ENCODE measurements at places on chromosomes 3 and 15. TPM values are rescaled to one million over a fixed set of nuclear protein-coding genes. Genes with fewer than 3 reads are reported as not detected.

NANOGP8 gene
- total RNA-seq: not detected

GRCh38 chr3:44762170-44762677 lies 630 bp downstream of the KIF15 start:
- no peak for DNase-seq

DNA sequence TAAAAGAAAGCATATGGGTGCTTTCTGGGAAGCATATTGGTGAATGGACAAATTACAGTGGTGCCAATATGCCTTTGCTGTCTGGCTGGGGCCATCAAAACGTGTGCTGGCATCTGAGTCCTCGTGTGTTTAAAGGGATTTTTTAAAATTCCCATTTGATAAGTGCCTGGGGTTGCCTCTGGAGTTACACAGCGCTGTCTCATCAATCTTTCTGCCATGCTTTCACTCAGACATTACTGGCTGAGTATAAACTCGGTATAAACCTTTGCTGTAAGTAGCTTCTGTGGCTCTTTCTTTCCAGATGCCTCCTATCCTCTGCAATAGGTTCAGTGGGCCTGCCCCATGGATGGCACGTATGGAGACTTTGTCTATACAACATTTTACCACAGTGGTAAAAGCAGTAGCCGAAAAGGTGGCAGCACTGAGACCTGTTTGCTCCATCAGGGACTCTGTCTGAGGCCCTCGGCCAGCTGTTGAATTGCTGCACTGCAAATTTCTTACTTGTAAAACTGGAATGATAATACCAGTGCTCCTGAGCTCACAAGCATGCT lies 195.5 kb downstream of the LPP start:
- DNase-seq: no peak

ISLR gene
- total RNA-seq: 0.12 TPM

DNA sequence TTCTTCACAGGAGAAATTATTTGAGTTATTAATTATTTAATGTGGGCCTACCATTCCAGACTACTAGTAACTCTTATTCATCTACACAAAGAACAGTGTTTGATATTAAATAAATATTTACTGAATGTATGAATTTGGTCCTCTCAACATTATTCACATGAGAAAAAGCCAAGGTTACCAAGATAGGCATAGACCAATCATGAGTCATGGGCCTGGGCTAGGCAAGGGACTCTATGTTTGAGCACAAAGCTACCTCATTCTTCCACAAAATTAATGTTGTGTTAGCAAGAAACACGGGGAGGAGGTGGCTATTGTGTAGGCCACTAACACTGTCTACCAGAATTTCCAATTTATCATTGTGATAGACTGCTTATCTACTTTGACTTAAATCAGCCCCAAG lies 115.7 kb downstream of the SERPINI1 start:
- DNase-seq: no peak

CHRFAM7A gene
- total RNA-seq: 0.92 TPM

GRCh38 chr3:186551387-186551786 lies 7.2 kb upstream of the CRYGS start:
- no peak for DNase-seq

- no peak for DNase-seq
Measured at GRCh38 chr3:188488801-188489200, 334.8 kb downstream of the LPP start.

GRCh38 chr15:63822580-63822979 lies 11.2 kb downstream of the HERC1 start:
- no peak for DNase-seq

GRCh38 chr15:49900006-49900902 lies 218.8 kb downstream of the ATP8B4 start:
- no peak for DNase-seq

DNA sequence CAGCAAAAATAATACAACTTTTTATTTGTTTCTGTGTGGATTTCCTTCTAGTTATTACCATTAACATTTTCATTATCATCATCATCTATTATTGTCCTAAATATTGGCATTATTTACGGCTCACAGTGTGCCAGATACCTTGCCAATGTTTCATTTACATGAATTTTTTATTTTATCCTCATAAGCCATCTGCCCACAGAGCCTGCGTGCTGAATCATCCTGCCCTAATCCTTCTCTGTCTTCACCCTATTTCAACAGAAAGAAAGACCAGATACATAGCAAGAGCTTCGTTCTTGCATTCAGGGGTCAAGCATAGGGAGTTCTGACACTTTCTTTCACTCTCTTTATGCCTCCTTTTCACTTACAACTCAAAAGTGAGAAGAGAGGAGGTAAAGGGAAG lies 82.0 kb downstream of the KCNMB2 start:
- no peak for DNase-seq

- DNase-seq: no peak
Measured at GRCh38 chr3:41112466-41112865, 86.8 kb upstream of the CTNNB1 start.

- peak; percentile 37 for DNase-seq
Measured at GRCh38 chr15:82298520-82298919, 35.9 kb downstream of the SAXO2 start.

GLCE gene
- total RNA-seq: 6.6 TPM

DNA sequence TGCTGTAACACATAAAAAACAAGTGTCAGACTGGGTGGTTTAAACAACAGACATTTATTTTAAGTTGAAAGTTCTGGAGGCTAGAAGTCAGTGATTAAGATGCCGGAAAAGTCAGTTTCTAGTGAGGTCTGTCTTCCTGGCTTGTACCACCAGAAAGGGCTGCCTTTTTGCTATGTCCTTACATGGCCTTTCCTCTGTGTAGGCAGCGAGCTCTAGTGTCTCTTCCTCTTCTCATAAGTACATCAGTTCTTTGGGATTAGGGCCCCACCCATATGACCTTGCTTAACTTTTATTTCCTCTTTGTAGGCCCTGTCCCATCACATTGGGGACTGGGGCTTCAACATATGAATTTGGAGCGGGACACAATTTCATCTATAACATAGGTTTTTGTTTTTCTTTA lies 128.0 kb downstream of the BBX start:
- DNase-seq: no peak

GRCh38 chr3:28777806-28778475 lies 429.3 kb upstream of the AZI2 start:
- no peak for DNase-seq

GRCh38 chr3:73708956-73709355 lies 84.2 kb upstream of the PDZRN3 start:
- no peak for DNase-seq

DNA sequence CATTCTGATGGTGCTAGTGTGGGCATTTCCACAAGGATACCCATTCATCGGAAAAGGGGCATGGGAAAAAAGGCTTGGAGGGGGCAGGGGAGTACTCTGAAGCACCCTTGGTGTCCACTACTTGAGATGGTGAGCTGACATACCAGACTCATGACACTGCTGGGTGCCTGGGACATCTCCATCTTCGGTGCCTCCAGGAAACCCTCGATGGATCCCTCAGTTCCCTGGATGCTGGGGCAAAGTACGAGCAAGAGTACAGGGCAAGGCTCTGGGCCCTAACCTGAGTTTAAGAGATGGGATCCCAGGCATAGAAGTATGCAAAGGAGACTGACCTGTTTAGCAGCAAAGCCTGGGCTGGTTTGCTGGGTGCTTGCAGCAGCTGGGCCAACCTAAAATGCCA lies 5.2 kb upstream of the IP6K1 start:
- DNase-seq: no peak

EIF3J gene
- total RNA-seq: 68.3 TPM

ABI3BP gene
- total RNA-seq: 0.18 TPM
